ENCODE measurements at places on chromosomes 16 and 17. TPM values are rescaled to one million over a fixed set of nuclear protein-coding genes. Genes with fewer than 3 reads are reported as not detected.
A peak's percentile ranks its signal among the peaks of the same experiment; 100 is the strongest.

- peaks cover 35% of the 10 kb centered on the region for H3K4me1 ChIP-seq
- H3K36me3 ChIP-seq = no peaks in the 10 kb centered on the region
- peak overlapping the region; percentile 72 for H3K27ac ChIP-seq
- H3K4me3 ChIP-seq = peak overlapping the region; percentile 64
Observed at GRCh38 chr17:39167476-39167875, 1.5 kb upstream of the ARL5C start.

DNA sequence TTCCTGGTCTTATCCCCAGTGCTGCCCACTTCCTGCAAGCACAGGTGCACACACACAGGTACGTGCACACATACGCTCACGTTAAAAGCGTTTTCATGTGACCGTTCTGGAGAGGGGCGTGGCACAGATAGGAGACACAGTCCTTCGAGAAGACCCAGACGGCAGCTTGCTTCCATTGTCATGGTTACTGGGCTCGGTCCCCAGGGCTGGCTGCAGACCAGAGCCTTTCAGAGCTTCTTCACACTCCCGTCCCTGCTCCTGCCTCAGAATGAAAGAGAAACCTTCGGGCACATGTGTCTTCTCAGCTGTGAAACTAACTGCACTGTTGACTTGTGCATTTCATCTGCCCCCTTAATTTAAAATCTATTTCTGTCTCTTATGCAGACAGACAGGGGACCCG is 154.2 kb downstream of the PITPNC1 start:
- H3K36me3 ChIP-seq = no peaks in the 10 kb centered on the region
- H3K4me1 ChIP-seq = peaks cover 60% of the 10 kb centered on the region
- H3K27me3 ChIP-seq = peaks cover 1% of the 10 kb centered on the region
- DNase-seq = no peak
- peak overlapping the region; percentile 40 for H3K27ac ChIP-seq

DNA sequence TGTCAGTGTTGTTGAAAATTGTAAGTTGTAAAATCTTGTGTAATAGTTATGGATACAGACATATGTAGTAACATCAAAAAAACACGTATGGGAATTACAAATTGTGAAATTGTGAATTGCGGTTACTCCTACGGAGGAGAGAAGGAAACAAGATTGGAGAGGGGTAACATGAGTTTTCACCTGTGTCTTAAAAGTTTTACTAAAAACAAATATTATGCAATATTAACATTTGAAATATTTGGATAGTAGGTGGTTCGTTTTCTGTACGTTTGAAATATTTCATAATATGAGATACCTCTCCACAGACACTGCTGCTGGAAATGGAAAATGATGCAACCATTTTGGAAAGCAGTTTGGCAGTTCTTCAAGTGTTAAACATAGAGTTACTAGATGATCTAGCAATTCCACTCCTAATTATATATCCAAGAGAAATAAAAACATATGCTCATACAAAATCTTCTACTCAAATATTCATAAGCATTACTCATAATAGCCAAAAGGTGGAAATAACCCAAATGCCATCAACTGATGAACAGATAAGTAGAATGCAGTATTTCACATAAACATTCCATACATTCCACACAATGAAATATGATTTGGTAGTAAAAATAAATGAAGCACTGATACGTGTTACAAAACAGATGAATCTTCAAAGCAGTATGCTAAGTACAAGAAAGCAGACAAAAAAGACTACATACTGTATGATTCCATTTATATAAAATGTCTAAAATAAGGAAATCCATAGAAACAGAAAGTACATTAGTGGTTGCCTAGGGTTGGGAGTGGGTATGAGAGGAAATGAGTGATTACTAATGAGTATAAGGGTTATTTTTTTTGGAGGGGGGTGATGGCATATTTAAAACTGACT is 40.7 kb upstream of the ABCA10 start:
- no peak overlapping the region for H3K27ac ChIP-seq
- no peaks in the 10 kb centered on the region for H3K4me1 ChIP-seq
- no peak for DNase-seq
- peaks cover 11% of the 10 kb centered on the region for H3K36me3 ChIP-seq
- H3K27me3 ChIP-seq = no peaks in the 10 kb centered on the region

Gene SPATA32
- polyA plus RNA-seq = 0.16 TPM

Gene HOXB6
- polyA plus RNA-seq = not detected

Gene MT1G
- not detected for polyA plus RNA-seq

DNA sequence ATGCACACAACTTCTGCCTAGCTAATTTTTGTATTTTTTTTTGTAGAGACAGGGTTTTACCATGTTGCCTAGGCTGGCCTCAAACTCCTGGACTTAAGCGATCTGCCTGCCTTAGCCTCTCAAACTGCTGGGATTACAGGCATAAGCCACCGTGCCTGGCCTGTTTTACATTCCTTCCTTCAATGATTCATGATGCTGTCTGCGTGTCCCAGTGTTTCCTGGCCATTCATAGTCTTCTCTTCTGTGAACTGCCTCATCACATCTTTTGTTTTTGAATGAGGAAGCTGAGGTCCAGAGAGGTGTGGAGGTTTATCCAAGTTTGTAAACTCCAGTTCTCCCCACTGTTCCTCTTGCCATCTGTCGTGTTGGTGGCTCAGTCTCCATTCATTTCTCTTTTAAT is 64.5 kb upstream of the MED9 start:
- H3K4me1 ChIP-seq = peaks cover 26% of the 10 kb centered on the region
- H3K27me3 ChIP-seq = peaks cover 5% of the 10 kb centered on the region
- H3K4me3 ChIP-seq = no peak overlapping the region
- H3K36me3 ChIP-seq = no peaks in the 10 kb centered on the region
- H3K27ac ChIP-seq = no peak overlapping the region

GRCh38 chr16:50303041-50303604 is 36.8 kb downstream of the ADCY7 start:
- H3K27ac ChIP-seq = peak overlapping the region; percentile 88
- peaks cover 9% of the 10 kb centered on the region for H3K27me3 ChIP-seq
- H3K4me1 ChIP-seq = peaks cover 18% of the 10 kb centered on the region
- no peak for DNase-seq
- peaks cover 4% of the 10 kb centered on the region for H3K36me3 ChIP-seq
- no peak overlapping the region for H3K4me3 ChIP-seq
